ENCODE measurements at places on chromosomes 1 and 21.

GRCh38 chr1:154493276-154493675, 8.7 kb upstream of the TDRD10 start:
- no peak for DNase-seq

DNA sequence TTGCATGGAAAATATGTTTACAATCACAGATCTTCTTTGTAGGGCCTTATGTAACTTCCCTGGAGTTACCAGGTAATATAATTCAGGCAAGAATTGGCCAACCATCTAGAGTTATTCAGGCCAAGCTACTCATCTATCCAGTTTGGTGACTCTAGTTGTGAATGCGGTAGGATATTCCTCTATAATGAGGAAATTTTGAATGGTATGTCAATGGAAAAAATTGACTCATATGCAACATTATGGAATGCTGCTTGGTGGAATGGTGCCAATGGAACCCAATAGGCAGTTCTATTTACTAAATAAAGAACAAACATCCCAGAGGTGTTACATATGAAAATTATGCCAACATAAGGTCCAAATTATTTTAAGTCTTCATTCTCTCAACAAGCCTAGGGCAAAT, 5.6 kb upstream of the TNFSF18 start:
- no peak for DNase-seq

DNA sequence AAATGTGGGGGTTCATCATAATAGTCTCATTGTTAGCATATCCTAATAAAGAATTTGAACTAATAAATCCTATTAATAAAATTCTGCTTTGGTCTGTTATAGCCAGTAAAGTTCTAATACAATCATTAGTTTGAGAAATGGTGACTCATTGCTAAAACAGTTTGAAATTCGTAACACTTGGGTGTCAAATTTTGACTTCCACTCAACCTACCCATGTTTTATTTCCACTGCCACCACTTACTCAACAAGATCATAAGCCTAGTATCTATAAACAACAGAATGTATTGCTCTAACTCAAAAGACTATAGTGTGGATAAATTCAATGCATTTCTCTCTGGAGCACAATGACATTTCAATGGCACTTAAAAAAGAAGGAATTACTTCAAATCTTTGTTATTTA, 29.1 kb downstream of the LGALS8 start:
- no peak for DNase-seq

DNA sequence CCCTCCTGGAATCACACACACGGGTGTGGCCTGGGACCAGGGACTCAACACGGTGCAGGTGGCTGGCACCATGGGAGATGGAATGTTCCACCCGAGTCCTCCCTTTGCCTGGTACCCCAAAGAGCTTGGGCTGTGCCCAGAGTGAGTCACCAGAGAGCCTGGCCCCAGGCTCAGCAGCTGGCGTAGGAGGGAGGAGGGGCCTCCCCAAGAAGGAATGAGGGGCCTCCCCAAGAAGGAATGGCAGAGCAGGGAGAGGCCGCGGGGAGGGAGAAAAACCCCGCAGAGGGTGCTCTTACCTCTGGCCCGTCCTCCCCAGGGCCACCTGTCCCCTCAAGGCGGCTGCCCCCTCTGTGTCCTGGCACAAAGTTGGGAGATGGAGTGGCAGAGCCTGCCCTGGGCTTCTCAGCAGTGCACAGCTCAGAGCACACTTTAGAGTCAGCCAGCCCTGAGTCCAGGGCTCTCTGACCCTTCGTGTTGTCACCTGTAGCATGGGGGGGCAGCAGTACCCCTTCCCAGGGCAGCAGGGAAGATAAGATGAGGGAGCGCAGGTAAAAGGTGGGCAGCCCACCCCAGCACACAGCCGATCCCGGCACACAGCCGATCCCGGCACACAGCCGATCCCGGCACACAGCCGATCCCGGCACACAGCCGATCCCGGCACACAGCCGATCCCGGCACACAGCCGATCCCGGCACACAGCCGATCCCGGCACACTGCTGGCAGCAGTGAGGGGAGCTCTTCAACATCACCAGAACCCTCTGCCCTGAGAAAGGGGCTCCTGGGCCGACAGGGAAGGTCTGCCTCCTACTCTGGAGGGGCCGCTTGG, 20.2 kb upstream of the KCNAB2 start:
- no peak for DNase-seq

- no peak for DNase-seq
These were observed 34.6 kb upstream of the CD55 start for GRCh38 chr1:207286786-207287468.

DNA sequence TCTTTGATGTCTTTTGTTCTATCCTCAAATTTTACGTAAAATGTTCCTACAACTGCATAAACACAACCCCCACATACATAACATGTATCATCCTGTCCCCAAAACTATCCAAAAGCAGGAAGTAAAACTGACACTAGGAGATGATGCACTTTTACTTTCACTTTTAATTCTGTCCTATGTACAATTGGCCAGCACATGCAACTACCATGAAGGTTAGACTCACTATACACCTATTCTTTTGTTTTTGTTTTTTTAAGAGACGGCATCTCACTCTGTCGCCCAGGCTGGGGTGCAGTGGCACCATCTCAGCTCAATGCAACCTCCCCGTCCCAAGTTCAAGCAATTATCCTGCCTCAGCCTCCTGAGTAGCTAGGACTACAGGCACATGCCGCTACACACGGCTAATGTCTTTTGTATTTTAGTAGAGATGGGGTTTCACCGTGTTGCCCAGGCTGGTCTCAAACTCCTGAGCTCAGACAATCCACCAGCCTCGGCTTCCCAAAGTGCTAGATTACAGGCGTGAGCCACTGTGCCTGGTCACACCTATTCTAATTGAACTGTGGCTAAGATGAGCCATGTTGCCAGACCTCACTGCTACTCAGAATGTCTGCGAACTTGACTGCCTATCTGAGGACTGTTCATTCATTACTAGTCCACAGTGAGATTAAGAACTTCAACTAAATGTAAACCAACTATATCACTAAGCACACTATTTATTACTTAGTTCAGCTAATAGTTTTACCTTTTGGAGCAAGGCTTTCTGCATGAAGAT, 48.0 kb downstream of the TOR3A start:
- DNase-seq: no peak

DNA sequence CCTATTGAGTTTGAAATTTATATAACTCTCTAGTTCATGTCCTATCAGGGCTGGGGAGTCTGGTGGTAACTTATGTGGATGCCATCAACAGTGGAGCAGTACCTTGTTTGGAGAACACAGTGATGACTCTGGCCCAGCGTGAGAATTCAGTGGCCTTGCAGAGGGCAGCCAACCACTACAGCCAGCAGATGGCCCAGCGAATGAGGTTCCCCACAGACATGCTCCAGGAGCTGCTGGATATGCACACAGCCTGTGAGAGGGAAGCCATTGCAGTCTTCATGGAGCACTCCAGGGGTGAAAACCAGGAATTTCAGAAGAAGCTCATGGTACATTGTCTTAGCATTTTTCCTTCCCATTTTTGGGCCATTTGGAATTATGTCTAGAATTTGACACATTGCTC, 32.0 kb upstream of the GBP6 start:
- DNase-seq: no peak

- DNase-seq: no peak
These were observed 24.1 kb upstream of the EIF4G3 start for GRCh38 chr1:21200767-21201166.

DNA sequence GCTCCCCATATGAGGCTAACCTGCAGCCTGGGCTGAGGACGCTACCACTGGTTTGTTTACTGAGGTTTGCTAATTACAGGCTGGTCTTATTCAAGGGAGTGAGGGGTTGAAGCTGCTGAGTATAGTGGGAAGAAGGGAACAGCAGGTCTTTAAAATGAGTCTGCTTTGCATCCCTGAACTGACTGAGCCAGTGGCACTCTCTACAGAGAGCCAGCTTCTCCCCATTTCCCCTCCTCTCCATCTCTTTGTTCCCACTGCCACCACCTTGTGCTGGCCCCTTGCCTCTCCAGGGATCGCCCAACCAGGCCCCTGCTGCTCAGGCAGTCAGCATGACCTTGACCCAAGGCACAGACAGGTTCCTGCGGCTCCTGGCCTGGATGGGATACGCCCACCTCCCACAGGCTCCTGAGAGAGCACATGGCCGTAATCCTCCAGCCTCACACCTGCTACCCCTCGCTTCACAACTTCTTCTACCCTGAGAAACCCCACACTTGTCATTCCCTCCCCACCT, 45.0 kb downstream of the IER5 start:
- DNase-seq: no peak

DNA sequence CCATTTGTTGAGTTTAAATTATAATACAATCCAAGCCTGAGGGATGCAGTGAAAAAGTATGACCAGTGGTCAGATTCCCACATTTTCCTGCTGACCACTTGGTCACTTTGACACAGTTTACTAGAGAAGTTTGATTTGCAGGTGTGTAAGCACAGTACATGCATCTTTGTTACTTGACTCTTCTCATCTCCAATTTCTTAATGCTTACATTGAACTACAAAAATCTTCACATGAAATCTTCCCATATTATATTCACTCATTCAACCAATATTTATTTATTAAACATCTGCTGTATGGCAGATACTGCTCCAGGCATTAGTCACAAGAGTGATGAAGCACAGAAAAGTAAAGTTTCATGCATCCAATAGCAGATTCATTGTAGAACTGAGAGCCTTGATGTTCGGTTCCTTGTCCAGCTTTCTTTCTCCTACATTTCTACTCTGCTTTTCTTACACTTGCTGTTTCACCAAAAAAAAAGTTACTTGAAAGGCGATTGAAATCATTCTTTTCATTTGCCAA, 211.7 kb downstream of the NFIA start:
- DNase-seq: no peak

DNA sequence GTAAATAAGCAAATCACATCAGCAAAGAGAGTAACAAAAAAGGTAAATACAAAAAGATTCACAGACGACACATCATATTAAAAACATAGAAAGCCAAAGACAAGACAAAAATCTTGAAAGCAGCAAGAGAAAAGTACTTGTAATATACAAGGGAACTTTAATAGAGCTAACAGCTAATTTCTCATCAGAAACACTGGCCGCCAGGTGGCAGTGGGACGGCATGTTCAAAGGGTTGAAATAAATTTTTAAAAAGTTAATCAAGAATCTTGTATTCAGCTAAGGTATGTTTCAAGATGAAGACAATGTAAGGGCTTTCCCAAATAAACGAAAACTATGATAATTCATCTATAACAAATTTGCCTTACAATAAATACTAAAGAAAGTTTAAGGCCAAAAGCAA, 358.1 kb downstream of the LRRIQ3 start:
- DNase-seq: no peak

- DNase-seq: no peak
These were observed 86.4 kb downstream of the BCAR3 start for GRCh38 chr1:93595266-93595665.

GRCh38 chr1:215710036-215710898, 143.2 kb downstream of the KCTD3 start:
- DNase-seq: peak; percentile 78

DNA sequence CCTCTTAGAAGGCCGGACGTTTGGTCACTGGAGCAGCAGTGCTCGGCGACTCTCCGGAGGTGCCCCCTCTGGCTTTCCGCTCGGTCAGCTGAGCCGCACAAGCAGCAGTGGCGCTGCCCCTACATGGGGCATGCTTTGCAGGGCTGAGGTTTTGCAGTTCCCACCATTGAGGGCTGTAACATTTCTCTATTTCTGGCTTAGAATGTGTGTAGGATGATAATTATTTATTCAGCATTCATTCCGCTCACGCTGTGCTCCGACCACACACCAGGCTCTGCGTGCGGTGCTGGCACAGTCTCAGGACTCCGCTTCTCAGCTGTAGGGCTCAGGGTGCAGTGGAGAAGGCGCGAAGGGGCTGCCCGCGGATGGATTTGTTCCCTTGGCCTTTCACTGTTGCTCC, 119.5 kb downstream of the PCBP3 start:
- no peak for DNase-seq

GRCh38 chr1:5343256-5344020, 648.8 kb downstream of the NPHP4 start:
- no peak for DNase-seq

- no peak for DNase-seq
These were observed 44.2 kb upstream of the ECE1 start for GRCh38 chr1:21334214-21335087.

GRCh38 chr1:218967836-218968235, 205.8 kb upstream of the LYPLAL1 start:
- no peak for DNase-seq

DNA sequence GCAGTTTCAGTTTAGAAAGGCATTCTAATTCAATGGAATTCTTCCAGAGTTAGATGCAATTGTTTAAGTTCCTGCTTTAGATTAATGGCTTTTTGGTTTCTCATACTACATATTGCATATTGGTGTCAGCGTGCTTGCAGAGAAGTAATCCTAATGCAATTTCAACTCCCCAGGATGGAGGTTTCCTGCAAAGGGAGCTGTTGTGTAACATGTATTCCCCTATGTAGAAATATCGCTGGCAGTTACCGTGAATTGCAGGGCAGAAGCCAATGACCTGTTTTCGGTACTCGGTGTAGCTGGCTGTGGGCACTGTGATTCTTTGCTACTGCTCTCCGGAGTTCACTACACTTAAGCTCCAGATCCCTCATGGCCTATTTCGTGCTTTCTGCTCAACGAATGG, 256.1 kb upstream of the PTBP2 start:
- DNase-seq: no peak

GRCh38 chr1:9425859-9426258, 113.4 kb upstream of the SLC25A33 start:
- no peak for DNase-seq

- DNase-seq: peak; percentile 15
These were observed 507 bp downstream of the AK5 start for GRCh38 chr1:77282187-77282865.

- DNase-seq: peak; percentile 36
These were observed 2.3 kb downstream of the SLC37A1 start for GRCh38 chr21:42515708-42516502.

DNA sequence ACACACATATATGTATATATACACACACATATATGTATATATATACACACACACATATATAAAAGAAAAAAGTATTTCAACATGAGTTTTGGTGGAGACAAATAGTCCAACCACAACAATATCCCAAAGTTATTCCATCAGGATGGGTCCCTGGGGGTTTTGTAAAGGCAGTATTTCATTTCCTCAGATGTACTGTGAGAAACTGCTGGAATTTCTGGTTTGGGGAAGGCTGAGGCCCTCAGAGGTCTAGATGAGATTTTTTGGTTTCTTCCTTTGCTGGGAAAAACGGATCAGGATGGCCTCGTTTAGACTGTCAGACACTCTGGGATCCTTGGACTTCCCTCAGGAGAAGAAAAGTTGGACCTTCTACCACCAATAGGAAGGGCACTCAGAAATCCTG, 36.5 kb upstream of the TENT5B start:
- DNase-seq: no peak

GRCh38 chr1:1074631-1075147, 583 bp upstream of the RNF223 start:
- no peak for DNase-seq

GRCh38 chr1:206680279-206680678, 4.4 kb upstream of the MAPKAPK2 start:
- no peak for DNase-seq

GRCh38 chr1:63797056-63797726, 23.4 kb downstream of the ROR1 start:
- no peak for DNase-seq

- DNase-seq: no peak
These were observed 420.7 kb upstream of the USP24 start for GRCh38 chr1:55635856-55636255.

GRCh38 chr1:59595774-59596173, 219.0 kb upstream of the HOOK1 start:
- DNase-seq: peak; percentile 3

Data from COR-L47 (cell line).